Fibroblast of villous mesenchyme (primary cell): ENCODE measurements at places on chromosomes 6 and 20. TPM values are rescaled to one million over a fixed set of nuclear protein-coding genes. Genes with fewer than 3 reads are reported as not detected.

TFAP2C gene
- total RNA-seq, result 13.5 and 18.1 TPM in 2 replicates

PRDM13 gene
- not detected in 2 replicates for total RNA-seq

CNPY3 gene
- total RNA-seq, result 26.7 and 36.7 TPM in 2 replicates

FNDC1 gene
- total RNA-seq, result under 0.01 TPM in 2 replicates

TP53TG5 gene
- total RNA-seq, result not detected in 2 replicates

HLA-DOA gene
- total RNA-seq, result not detected in 2 replicates

NR2E1 gene
- total RNA-seq, result not detected in 2 replicates

HEY2 gene
- 0.32 TPM in 1 of 2 replicates, not detected in the other for total RNA-seq

ZSCAN23 gene
- 4.3 and 9.0 TPM in 2 replicates for total RNA-seq

ECT2L gene
- total RNA-seq, result not detected in 2 replicates

SYTL3 gene
- total RNA-seq, result 1.3 and 1.7 TPM in 2 replicates

RNF144B gene
- 0.97 and 2.6 TPM in 2 replicates for total RNA-seq

- DNase-seq, result peak; percentile 30
These were observed 199.5 kb upstream of the CNR1 start for GRCh38 chr6:88365656-88366055.

GRCh38 chr6:53727748-53728147 is 62.2 kb upstream of the KLHL31 start:
- no peak for DNase-seq

DNA sequence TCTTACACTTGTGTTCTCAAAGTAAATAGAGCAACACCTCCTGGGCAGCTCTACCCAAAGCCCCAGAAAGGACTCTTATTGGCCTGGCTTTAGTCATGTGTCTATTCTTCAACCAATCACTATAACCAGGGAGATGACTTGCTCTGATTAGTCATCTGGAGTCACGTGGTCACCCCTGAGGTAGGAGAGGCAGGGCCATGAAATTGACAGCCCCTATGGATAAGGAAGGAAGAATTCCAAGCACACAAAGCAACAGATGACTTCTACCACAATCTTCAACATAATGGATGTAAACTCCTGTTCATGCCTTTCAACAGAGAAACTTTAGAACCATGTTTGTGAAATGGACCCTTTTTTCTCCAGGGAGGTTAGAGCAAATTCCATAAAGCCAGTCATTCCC is 24.6 kb upstream of the EYA2 start:
- DNase-seq, result no peak

DNA sequence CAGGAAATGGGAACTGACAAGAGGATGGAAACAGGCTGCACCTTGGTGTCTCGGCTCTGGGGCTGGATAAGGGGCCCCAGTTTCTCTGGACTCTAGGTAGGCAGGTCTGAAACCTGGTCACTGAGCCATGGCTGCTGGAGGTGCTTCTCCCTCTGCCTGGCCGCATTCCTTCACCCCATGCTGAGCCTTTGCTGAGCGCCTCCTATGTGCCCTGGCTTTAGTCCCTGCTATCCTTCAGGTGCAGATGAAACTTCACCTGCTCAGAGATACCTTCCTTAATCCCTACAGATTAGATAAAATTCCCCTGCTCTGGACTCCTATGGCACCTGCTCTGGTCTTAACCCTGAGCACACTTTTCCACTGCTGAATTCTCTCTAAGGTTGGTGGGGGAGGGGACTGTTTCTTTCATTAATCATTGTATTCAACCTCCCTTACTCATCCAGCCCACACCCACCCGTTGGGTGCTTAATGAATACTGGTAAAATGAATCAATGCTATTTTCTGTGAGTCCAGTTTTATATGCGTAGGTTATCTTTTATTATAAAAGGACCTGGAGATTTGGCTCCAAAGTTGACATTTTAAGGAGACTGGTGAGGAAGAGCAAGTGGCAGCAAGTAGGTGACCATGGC is 19.3 kb downstream of the MYLK4 start:
- no peak for DNase-seq

DNA sequence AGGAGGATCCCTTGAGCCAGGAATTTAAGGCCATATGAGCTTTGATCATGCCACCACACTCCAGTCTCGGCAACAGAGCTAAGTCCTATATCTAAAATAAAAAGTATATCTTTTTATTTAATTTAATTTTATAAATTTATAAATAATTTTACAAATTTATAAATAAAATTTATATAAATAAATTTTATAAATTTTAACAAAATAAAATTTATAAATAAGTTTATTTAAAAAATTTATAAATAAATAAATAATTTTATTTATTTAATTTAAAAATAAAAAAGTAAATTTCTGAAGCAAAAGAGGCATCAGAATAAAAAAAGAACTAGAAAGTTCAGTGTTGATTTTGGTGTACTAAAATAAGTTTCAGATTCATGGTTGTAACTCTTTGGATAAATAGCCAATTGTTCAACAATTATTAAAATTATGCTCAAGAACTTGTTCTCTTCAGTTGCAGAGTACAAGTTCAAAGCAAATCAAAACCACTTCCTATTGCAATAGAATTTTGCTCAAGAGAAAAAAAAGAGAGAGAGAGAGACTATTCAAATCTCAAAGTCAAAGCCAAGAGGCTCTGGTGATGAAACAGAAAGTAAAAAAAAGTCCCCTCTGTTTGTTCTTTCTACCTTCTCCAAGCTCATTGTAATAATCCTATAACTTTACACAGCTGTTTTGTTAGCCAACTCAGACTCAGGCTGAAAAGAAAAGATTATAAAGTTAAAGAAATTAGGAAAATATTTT is 547.5 kb upstream of the ADGRB3 start:
- DNase-seq, result no peak

DNA sequence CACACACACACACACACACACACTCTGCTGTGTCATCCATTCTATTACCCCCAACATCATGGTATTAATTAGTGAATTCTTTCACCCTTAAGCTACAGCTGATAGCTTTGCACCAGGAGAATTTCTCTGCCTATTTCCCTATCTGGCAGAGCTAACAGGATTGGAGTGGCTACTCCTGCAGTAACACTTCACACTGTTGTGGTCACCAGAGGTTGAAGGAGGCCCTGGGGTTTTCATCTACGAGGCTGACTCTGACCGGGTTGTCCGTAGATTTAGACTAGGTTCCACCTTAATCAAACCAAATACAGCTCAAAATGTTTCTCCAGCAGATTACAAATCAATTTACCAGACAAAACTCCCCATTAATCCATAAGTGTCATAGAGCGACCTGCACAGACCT is 69.2 kb upstream of the RIPOR2 start:
- no peak for DNase-seq

DNA sequence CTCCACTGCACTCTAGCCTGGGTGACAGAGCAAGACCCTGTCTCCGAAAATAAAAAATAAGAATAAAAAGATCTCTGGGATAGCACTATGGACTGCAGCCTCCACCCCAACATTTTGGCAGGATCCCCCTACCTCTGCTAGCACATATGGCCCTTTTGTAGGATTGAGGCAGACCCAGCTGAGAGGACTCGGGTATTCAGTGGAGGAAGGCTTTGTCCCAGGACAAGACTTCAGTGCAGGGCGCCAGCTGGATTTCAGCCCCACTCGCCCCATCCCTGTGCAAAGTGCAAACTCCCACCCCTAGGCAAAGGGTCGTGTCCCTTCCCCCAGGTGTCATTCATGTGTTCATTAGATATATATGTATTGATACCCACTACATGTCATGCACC is 84.6 kb upstream of the SLC22A16 start:
- DNase-seq, result no peak

- DNase-seq, result no peak
These were observed 4.8 kb downstream of the EDN1 start for GRCh38 chr6:12294851-12295536.

DNA sequence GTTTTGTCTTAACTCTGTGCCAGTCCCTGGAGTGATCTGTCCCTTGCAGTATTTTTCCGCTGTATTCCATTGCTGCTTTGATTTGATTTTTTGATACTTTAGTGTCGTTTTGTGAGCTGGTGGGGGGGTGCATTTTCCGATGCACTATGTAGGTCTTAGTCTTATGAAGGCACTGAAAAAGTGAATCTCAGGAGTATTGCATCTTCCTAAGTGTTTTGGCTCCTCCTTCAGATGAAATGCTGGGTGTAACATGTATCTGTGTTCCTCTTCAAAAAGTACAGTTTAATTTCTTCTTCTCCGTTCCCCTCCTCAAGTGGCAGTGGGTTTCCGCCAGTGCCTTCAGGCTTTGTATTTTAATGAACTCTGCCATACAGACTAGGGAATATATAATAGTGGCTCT is 580.7 kb upstream of the GJE1 start:
- DNase-seq, result no peak

GRCh38 chr20:37323985-37324384 is 22.0 kb upstream of the SRC start:
- DNase-seq, result peak; percentile 66

GRCh38 chr6:42449917-42450476 is 1.7 kb downstream of the TRERF1 start:
- no peak for DNase-seq

GRCh38 chr6:170423814-170424603 is 117.5 kb downstream of the FAM120B start:
- no peak for DNase-seq

- peak; percentile 58 for DNase-seq
These were observed 8.9 kb downstream of the PTPRK start for GRCh38 chr6:128511506-128511905.

DNA sequence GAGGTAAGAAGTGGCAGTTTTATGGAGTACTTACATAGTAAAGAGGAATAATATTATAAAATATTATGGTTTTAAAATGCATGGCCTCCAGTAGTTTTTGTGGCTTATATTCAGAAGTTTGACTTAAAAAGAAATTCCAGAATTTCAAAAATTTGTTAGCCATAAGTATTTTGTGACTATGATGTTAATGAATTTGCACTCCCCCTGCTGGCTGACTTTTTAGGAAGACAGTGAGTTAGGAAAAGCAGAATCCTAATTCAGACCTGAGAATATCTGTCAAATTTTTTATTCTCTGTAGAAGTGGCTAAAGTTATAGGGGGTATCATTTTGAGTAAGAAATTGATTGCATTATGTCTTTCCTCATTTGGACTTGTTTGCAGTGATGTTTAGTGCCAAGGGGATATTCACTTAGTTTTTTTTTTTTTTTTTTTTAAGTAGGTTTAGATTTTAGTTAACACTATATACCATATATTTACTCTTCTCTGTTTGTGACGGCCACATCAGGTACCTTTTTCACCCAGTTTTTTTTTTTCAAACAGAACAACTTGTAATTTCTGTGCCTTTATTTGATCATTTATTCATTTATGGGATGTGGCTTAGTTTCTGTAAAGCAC is 40.8 kb downstream of the ZFAND3 start:
- peak; percentile 55 for DNase-seq

DNA sequence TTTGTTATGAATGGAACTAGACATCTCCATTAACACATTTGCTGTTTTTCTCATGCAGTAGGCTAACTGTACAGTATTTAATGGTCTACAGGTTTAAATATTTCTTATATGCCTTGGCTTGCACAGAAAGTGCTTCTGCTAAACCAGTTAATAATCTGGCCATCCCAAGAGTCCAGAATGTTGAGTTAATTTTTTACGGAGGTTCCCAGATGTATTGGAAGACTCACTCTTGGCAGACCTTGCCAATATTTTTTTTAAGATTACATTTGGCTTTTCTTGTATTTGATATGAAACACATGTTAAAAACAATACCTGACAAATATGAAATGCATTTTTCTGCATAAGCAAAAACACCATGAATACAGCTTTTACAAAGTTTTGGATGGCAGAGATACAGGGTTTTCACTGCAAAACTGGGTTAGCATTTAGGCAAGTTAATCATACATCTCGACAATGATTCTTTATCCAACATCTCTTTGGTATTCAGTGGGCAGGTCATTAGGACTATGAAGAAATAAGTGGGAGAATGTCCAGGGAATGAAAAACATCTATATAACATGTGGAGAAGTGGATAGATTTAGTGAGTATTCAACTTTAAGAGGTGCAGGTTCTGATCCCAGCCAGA is 94.0 kb downstream of the SGK1 start:
- peak; percentile 19 for DNase-seq

- no peak for DNase-seq
These were observed 68.2 kb upstream of the KHDRBS2 start for GRCh38 chr6:62354261-62354660.

GRCh38 chr6:50539447-50539846 is 173.9 kb upstream of the TFAP2D start:
- DNase-seq, result no peak

- DNase-seq, result no peak
These were observed 456.5 kb downstream of the UTRN start for GRCh38 chr6:144741659-144742058.

- DNase-seq, result no peak
These were observed 152.7 kb downstream of the EYA4 start for GRCh38 chr6:133393891-133394290.

DNA sequence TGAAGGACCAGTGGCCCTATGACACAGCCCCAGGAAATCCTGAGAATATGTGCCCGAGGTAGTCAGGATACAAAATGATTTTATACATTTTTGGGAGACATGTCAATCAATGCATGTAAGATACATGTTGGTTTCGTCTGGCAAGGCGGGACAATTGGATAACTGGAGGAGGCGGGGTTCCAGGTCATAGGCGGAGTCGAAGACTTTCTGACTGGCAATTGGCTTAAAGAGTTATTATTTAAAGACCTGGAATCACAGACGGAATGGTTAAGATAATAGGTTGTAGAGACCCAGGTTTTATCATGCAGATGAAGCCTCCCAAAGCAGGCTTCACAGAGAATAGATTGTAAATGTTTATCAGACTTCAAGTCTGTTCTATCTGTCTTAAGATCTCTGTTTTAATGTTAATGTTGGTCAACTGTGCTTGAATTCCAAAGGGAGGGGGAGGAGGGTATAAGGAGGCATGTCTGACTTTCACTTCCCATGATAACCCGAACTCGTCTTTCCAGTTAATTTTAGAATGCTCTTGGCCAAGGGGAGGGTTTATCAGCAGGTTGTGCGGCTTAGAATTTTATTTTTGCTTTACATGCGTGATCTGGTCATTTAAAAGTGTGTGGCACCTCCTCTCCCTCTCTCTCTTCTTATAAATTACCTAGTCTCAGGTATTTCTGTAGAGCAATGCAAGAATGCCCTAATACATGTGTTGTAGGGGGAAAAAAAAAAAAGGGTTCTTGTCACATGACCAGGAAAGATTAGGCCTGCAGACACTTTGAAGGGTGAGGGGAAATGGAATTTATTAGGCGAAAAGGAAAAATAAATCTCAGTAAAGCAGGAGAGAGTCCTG is 230.7 kb downstream of the NFATC2 start:
- DNase-seq, result peak; percentile 78

GRCh38 chr6:80214436-80215022 is 108.1 kb downstream of the BCKDHB start:
- peak; percentile 59 for DNase-seq

GRCh38 chr6:144652292-144652891 is 367.3 kb downstream of the UTRN start:
- DNase-seq, result no peak

DNA sequence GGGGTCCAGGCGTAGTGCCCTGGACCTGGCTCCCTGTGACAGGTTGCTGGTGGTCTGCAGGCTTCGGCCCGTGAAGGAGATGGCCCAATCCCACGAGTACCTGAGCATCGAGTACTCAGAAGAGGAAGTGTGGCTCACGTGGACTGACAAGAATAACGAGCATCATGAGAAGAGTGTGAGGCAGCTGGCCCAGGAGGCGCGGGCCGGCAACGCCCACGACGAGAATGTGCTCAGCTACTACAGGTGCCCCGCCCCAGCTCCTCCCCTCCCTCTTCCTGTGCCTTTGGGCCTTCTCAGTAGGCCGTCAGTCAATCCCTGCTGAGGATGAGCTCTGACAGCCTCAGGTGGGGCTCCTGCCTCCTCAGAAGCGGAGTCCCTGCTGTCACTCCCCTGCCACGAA is 42.6 kb downstream of the UQCC2 start:
- no peak for DNase-seq

GRCh38 chr6:151681433-151682059 is 125.9 kb upstream of the ESR1 start:
- DNase-seq, result peak; percentile 59
